Ovary (tissue), 10 donors: ENCODE measurements at places on chromosomes 1 and 21. TPM values are rescaled to one million over a fixed set of nuclear protein-coding genes. Genes with fewer than 3 reads are reported as not detected.

GRCh38 chr1:246640747-246641146, 74.5 kb downstream of the CNST start:
- H3K36me3 ChIP-seq: no peaks in the 10 kb centered on the region
- peaks cover 1% of the 10 kb centered on the region for H3K4me1 ChIP-seq
- no peaks in the 10 kb centered on the region for H3K27me3 ChIP-seq
- DNase-seq: no peak
- no peak overlapping the region for H3K4me3 ChIP-seq

DNA sequence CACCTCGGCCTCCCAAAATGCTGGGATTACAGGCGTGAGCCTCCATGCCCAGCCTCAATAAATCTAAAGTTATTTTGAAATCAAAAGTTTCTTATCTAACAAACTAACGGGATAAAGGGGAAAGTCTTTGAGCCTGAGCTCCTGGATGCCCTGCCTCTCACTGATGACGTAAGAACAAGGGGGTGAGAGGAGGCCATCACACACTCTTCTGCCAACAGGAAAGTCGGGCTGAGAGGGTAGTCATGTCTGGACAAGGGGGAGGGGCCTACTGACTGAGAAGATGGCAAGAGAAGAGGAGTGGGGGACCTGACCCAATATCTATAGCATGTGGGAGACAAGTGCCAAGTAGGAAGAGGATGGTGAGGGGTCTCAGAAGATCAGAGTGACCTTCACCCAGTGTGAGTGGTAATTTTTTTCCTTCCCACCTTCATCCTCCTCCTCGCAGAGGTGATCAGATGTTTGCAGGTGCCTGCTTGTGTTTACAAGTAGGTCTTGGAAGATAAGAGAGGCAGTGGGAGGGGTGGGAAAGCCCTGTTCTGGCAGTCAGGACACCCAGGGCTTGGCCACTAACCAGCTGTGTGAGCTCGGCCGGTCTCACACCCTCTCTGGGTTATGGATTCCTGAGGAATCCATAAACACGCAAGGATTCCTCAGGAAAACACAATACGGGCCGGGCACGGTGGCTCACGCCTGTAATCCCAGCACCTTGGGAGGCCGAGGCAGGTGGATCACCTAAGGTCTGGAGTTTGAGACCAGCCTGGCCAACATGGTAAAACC, 9.6 kb downstream of the UQCRHL start:
- DNase-seq: no peak
- H3K27ac ChIP-seq: no peak overlapping the region
- peaks cover 4% of the 10 kb centered on the region for H3K4me1 ChIP-seq
- H3K36me3 ChIP-seq: no peaks in the 10 kb centered on the region

DNA sequence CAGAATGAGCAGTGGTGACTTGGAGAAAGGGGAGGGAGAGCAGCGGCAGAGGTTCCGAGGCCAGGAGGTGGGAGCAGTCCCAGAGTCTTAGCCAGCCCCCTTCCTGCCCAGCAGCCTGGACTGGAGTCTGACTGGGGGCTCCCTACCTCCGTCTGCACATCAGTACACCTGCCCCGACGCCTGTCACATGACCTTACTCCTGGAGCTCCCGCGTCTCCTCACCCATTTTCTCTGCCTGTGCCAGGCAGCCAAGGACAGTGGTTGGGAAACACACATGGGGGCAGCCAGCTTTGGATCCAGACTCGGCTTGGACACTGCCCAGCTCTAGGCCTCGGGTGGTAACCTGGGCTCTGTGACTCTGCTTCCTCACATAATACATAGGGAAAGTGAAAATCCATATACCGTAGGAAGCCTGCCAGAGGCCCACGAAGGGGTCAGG, 16.9 kb downstream of the ACTRT2 start:
- H3K27ac ChIP-seq: no peak overlapping the region
- DNase-seq: no peak

GRCh38 chr1:88608139-88608943, 75.7 kb upstream of the PKN2 start:
- no peaks in the 10 kb centered on the region for H3K27me3 ChIP-seq
- no peak overlapping the region for H3K27ac ChIP-seq
- no peak overlapping the region for H3K4me3 ChIP-seq
- H3K36me3 ChIP-seq: no peaks in the 10 kb centered on the region

Gene SEMA6C
- total RNA-seq: 8.0 TPM

Gene SPRR5
- total RNA-seq: not detected

DNA sequence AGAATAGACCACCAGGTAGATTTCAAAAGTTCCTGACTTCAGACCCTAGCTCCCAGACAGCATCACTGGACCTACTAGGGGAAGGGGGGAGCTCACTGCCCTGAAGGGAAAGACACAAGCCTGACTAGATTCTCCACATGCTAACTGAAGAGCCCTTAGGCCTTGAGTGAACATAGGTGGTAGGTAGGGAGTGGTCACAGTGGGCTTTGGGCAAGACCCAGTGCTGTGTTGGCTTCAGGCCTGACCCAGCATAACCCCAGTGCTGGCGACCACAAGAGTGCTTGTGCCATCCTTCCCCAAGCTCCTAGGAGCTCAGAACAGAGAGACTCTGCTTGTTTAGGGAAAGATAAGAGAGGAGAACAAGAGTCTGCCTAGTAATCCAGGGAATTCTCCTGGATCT, 51.1 kb upstream of the ACADM start:
- H3K36me3 ChIP-seq: no peaks in the 10 kb centered on the region
- no peaks in the 10 kb centered on the region for H3K27me3 ChIP-seq
- H3K27ac ChIP-seq: no peak overlapping the region
- no peaks in the 10 kb centered on the region for H3K4me1 ChIP-seq
- no peak overlapping the region for H3K4me3 ChIP-seq
- no peak for DNase-seq

DNA sequence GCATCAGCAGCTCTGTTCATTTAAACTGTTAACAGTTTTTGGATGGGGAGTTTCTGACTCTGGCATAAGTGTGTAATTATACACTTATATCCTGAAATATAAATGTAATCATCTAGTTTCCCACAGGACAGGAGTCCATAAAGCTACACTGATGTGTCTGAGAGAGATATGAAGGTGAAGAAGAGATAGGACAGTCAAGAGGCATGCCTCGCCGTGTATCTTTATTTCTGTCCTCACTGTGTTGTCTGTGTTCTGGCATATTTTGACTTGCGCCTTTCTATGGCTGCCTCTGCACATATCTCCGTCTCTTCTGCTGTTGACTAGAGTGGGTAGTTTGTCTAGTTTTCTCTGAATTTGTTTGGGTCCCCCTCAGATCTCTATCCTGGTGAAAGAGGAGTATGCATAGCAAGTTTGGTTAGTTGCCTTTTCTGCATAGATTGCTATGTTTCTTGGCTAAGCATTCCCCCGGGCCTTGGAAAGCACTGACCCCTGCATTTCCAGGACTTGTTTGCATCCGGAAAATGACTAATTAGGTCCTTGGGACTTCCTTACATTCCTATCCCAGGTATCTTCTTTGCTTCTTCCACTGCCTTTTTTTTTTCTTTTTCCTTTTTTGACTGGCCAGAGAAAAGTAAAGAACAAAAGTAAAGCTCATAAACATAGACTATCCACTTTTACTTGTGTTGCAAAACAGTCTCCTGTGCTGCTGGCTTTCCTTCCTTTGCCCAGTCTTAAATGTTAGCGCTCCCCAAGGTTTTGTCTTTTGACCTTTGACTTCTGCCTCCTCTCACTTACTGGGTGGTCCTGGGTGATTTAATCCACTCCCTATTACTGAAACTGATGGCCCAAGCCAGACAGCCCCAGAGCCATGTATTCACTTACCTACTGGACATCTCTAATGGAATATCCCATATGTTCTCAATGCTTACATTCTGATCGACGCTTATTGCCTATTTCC, 27.6 kb upstream of the CNN3 start:
- no peaks in the 10 kb centered on the region for H3K27me3 ChIP-seq
- no peak for DNase-seq
- no peak overlapping the region for H3K27ac ChIP-seq
- H3K4me1 ChIP-seq: peaks cover 15% of the 10 kb centered on the region

Gene CHIT1
- not detected for total RNA-seq

DNA sequence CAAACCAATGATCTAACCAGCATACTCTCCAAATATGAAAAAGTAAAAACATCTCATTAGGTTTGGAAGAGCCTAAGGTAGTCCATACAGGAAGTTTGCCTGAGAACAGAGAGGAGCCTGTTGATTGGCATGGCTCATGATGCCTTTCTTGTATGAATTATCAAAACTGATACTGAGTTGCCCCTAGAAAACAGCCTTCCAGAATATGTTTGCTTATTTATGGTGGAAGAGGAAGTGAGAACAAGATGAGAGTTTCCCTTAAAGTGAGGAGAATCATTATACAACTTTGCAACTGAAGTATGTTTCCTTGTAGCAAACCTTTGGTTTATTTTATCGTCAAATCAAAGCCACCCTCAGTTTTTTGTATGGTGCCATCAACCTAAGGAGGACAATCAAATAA, 23.8 kb upstream of the KIAA1614 start:
- no peak overlapping the region for H3K4me3 ChIP-seq
- no peak overlapping the region for H3K27ac ChIP-seq
- no peaks in the 10 kb centered on the region for H3K36me3 ChIP-seq
- DNase-seq: no peak
- H3K27me3 ChIP-seq: no peaks in the 10 kb centered on the region
- H3K4me1 ChIP-seq: no peaks in the 10 kb centered on the region

DNA sequence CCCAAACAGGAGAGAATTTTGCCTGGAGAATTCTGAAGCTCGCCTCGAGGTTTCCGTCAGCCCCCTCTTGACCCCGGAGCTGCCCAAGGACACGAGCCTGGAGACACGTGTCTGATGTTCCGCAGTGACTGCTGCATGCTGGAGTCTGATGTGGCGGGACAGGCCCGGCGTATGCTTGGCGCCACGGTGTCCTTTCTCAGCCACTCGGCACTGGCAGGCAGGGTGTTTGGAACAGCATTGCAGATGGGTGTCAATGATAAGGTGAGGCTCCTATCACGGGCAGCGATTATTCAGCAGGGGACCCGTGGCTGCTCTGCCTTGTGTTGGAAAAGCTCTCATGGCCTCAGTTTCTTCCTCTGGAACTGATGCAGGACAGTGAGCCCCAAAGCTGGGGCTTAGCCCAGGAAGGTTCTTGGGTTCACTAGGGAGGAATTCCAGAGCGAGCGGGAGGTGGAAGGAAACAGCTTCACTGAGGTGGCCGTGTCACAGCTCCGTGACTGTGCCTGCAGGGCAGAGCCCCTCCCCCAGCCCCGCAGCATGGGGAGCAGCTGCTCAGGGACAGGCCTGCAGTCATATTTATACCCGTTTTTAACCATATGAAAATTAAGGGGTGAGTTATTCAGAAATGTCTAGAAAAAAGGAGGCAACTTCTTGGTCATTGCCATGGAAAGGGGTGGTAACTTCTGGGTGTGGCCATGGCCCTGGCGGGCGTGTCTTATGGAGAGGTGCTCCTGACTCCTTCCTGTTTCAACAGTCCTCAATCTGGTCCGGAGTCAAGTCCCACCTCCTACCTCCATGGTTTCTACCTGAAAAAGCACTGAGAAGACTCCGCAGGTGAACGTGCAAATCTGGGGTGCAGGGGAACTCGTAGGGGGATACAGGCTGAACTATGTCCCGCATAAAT, 123.4 kb downstream of the SIK1 start:
- DNase-seq: peak; percentile 19
- H3K4me1 ChIP-seq: peaks cover 3% of the 10 kb centered on the region

- no peaks in the 10 kb centered on the region for H3K4me1 ChIP-seq
- H3K36me3 ChIP-seq: no peaks in the 10 kb centered on the region
- no peak overlapping the region for H3K4me3 ChIP-seq
- H3K27ac ChIP-seq: no peak overlapping the region
- H3K27me3 ChIP-seq: no peaks in the 10 kb centered on the region
These were observed 273.3 kb downstream of the DUSP10 start for GRCh38 chr1:221468546-221468945.

- H3K27me3 ChIP-seq: no peaks in the 10 kb centered on the region
- H3K27ac ChIP-seq: no peak overlapping the region
- H3K4me1 ChIP-seq: peaks cover 5% of the 10 kb centered on the region
- H3K36me3 ChIP-seq: no peaks in the 10 kb centered on the region
- DNase-seq: no peak
These were observed 69.4 kb downstream of the ALG14 start for GRCh38 chr1:95003433-95003738.

- no peaks in the 10 kb centered on the region for H3K4me1 ChIP-seq
- no peak overlapping the region for H3K4me3 ChIP-seq
- DNase-seq: no peak
These were observed 90.7 kb upstream of the DPT start for GRCh38 chr1:168819668-168820067.

- H3K36me3 ChIP-seq: no peaks in the 10 kb centered on the region
- peak within 1 kb of the TSS; percentile 12 for H3K4me3 ChIP-seq
- peak within 1 kb of the TSS; percentile 60 for H3K27ac ChIP-seq
- H3K27me3 ChIP-seq: no peaks in the 10 kb centered on the region
- no peak for DNase-seq
- peaks cover 1% of the 10 kb centered on the region for H3K4me1 ChIP-seq
These were observed at the start of gene CFH for GRCh38 chr1:196651637-196652215. CFH (plus strand) TSS chr1:196652043; CDS start chr1:196652118, 75 bp downstream.
